ENCODE measurements at places on chromosomes 1 and 21.

DNA sequence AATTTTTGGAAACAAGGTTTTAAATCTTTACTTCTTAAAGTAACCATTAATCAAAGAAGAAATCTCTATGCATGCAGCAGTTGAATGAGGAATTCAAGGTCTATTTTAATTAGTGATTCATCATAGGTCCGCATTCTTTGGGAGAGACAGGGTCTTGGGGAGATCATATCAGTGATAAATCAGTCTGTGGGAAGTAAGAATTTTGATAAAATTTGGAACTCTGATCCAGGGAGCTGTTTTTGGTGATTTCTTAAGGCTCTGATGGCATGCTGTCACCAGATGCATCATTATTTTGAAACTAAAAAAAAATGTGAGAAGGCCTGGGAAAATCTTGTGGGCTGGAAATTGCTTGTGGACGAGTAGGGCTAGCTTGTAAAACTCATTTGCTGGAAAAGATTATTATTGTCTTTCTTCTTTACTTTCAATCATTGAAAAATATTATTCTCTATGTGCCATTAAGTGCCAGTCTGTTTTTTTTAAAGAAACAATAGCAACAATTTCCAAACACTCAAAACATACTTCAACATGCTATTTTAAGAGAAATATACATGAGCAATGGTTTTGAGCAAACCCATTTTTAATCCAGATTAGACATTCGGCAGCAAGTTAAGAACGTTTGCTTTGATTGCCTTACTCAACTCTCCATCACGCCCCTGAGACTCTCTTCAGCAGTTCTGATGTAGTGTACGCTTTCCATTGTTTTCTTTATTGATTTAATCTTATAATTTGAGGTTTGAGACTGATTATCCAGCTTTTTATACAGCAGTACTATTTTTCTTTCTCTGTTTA, 62.6 kb downstream of the ZBTB18 start:
- no peak for DNase-seq

DNA sequence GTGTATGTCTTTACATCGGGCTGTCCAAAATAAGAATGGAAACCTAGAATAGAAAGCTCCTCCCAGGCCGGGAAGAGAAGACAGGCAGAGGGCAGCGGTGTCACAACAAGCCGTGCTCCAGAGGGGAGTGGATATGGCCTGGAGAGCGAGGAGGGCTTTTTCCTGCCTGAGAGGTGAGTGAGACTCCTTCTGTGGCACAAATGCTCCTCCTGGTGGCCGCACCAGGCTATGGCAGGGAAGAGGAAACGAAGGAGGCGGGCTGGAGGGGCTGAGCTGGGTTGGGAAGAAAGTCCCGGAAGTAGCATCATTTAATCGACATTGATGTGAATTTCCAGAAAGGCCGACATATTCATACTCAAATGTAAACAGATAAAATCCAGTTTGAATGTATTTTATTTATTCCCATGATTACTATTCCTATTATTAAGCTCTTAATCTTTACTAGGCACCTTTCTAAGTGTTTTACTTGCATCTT, 54.7 kb downstream of the MEF2D start:
- DNase-seq: peak; percentile 56

DNA sequence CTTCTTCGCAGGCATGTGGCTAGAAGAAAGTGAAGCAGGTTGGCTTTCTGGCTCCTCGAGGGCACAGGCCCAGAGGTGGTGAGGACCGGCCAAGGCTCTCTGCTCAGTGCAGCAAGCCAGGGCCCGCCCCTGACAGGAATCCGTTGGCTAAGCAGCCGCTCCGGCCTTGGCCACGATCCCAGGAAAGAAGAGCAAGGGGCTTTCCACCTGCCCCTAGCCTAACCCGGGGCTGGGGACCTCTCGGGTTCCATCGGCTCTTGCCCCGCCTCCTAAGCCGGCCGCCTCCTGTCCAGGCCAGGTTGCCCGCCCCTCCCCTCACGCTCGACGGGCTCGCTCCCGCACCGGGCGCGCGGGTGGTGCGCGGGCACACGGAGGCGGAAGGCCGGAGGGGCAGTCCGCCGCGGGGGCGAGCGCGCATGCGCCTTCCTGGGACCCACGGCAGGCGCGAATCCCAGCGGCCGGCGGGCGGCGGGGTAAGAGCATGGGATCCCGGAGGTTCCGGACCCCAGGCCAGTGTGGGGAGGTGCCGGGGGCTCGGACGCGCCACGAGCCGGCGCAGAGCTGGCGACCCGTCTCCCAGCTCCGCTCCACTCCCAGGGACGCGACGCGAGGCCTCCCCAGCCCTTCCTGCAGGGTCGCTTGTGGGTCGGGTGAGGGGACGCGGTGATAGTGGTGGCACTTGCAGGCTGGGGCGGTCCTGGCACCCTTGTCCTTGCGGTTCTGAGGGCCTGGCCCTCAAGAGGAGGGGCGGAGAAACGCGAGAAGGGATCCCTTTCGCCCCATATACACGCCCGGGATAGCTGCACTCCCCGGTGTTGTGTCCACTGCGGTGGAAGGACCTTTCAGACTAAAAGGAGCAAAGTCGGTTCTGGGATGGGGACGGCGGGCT, at the start of gene ALG6:
Gene ALG6 (plus strand): TSS at position 413 of the 889 bp plus-strand sequence. CDS start 3,351 bp downstream, outside the sequence.
- peak; percentile 92 for DNase-seq

DNA sequence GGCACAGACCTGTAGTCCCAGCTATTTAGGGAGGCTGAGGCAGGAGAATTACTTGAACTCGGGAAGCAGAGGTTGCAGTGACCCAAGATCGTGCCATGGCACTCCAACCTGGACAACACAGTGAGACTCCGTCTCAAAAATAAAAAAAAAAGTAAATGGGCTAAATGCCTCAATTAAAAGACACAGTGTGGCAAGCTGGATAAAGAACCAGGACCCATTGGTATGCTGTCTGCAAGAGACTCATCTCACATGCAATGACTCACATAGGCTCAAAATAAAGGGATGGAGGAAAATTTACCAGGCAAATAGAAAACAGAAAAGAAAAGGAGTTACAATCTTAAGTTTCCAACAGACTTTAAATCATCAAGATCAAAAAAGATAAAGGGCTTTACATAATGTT, 40.3 kb downstream of the ACBD6 start:
- DNase-seq: no peak

- no peak for DNase-seq
Measured at GRCh38 chr1:221150996-221151395, 271.8 kb downstream of the HLX start.

- no peak for DNase-seq
Measured at GRCh38 chr1:25195835-25196234, 36.5 kb downstream of the SYF2 start.

DNA sequence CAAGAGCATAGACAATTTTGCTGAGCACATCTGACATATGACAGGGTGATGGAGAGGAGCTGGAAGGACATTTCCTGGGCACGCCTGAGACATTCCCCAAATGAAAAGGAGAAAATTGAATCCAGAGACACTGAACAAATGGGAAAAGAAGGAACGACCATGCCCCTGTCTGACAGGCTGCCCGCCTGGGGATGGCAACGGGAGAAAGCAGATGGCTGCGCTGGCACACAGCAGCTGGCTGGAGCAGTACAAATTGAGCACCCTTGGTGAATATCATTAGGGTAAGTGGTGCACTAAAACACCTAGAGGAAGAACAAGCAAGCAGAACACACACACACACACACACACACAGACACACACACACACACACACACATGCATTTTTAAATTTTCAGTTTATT, 174.3 kb upstream of the DUSP10 start:
- DNase-seq: no peak

DNA sequence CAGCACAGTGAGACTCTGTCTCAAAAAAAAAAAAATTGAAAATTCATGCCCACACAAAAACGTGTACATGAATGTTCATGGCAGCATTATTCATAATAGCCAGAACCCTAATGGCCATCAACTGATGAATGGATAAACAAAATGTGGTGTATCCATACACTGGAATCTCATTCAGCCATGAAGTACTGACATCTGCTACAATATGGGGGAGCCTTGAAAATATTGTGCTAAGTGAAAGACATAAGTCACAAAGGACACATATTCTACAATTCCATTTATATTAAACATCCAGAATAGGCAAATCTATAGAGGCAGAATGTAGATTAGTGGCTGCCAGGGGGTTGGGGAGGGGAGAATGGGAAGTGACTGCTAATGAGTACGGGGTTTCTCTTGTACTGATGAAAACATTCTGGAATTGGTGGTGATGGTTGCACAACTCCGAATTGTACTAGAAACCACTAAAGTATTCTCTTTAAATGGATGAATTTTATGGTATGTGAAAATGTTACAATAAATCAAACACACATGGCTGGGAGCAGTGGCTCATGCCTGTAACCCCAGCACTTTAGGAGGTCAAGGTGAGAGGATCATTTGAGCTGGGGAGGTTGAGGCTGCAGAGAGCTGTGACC, 33.0 kb upstream of the KCNN3 start:
- no peak for DNase-seq

DNA sequence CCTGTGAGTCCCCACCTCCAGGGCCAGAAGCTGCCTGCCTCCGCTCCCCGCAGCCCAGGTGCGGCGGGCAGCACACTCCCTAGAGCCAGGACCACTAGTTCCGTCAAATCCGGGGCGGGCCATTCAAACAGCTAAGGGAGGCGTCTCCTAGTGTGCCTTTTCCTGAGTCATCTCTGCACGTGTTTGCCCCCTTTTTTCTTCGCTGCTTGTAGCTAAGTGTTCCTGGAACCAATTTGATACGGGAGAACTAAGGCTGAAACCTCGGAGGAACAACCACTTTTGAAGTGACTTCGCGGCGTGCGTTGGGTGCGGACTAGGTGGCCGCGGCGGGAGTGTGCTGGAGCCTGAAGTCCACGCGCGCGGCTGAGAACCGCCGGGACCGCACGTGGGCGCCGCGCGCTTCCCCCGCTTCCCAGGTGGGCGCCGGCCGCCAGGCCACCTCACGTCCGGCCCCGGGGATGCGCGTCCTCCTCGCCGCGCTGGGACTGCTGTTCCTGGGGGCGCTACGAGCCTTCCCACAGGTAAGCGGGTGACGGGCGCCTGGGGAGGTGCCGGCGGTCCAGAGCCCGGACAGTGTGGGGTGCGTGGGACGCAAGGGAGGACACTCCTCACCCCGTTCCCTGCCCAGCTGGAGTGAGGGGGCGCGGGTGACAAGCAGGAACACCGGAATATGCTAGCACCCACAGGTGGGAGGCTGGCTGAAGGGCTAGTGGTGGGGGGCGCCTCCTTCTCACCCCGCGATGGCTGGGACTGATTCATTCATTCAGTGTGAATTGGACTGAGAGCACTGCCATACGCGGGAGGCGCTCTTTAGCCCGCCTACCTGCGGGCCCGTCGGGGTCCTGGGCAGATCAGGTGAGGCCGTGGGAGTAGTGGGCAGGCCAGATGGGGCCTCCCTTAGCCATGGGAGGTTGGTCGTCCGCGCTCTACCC, at the start of gene TNFRSF8:
Gene TNFRSF8 (plus strand): TSS at position 163 of the 932 bp plus-strand sequence. CDS start 296 bp downstream, at position 459.
- DNase-seq: no peak

GRCh38 chr1:204211046-204211445, 2.7 kb downstream of the GOLT1A start:
- DNase-seq: no peak

- no peak for DNase-seq
Measured at GRCh38 chr1:69754521-69754920, 186.8 kb downstream of the LRRC7 start.

DNA sequence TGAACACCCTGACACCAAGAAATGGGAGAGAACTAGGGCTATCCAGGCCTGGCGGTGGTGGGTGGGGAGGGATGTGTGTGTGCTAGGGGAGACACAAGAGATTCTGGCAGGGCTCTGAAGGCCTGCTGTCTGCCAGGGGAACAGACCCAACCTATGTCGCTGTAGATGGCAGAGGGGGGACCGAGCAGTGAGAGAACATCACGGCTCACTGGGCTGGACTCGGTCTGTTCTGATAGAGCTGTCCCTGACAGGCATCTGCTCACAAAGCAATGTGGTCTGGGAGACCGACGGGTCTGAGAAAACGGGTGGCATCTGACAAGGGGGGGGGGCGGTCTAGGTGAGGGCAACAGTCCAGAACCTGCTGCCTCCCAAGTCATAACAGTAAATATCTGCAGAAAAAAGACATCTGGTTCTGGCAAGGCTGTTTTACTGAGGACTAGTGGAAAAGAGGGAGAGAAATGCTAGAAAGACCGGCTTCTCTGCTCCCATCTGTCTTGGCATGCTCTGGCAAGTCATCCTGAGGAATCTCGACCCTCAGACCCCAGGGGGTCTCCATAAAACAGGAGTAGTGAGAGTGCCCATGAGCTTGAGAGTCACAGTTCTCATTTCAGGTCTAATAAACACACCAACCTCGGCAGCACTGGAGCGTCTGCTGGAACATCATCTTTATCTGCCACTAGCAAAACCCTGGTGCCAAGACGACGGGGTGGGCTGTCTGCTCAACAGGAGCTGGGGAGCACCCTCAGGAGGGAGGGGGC, 36.5 kb downstream of the SLC66A1 start:
- DNase-seq: no peak

DNA sequence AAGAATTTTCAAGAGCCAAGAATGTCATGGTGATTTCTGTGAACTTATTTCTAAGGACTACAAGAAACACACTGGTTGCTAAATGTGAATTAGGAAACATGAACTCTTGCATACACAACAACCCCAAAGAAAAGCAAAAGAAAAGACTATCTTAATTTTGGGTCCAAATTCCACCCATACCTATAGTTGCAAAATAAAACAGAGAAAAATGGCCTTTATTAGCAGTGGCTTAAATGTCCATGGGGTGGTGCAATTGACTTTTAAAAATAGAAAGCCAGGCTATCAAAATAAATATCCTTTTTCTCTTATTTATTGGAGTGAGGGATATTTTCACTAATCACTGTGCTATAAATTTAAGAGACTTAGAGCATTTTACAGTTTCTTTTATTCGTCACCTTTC, 80.9 kb upstream of the DPYD start:
- DNase-seq: no peak

- peak; percentile 66 for DNase-seq
Measured at GRCh38 chr1:206583707-206584648, 28.3 kb downstream of the EIF2D start.

- no peak for DNase-seq
Measured at GRCh38 chr1:152125834-152126443, 10.7 kb upstream of the TCHH start.

GRCh38 chr1:65148548-65149350, 746 bp downstream of the AK4 start:
- DNase-seq: peak; percentile 27

DNA sequence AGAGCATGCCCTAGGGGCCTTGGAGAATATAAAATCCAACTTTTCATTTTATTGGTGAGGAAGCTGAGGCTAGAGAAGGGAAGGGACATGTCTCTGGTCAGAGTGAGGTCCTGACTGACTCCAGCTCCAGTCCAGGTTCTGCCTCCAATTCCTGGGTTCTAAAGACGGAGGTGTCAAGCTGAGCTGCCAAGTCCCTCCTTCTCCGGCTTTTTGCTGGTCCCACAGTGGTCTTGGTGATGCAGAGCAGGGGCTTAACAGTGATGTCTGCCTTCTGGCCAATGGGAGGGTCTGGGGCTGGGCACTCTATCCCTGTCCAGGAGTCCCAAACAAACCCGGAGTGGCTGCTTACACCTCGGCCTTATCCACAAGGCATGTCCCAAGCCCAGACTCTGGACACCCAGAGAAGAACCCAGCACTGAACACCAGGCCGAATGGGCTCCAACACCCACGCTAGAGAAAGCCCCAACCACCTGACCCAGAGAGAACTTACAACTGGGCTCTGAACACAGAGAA, 104.8 kb downstream of the EBNA1BP2 start:
- no peak for DNase-seq

Measured in stimulated activated CD8-positive, alpha-beta memory T cell treated with anti-CD3 and anti-CD28 coated beads, Interleukin-12 subunit alpha, Interleukin-12 subunit beta, amount 100 ng/mL, for 4 hours (primary cell).